ENCODE measurements at places on chromosomes 5 and 9.

- DNase-seq = no peak
Observed at GRCh38 chr5:33423018-33423630, 17.6 kb upstream of the TARS1 start.

- DNase-seq = no peak
Observed at GRCh38 chr5:140605879-140606278, 27.1 kb downstream of the CD14 start.

GRCh38 chr5:111422747-111423720 is 89.3 kb downstream of the STARD4 start:
- no peak for DNase-seq

- DNase-seq = no peak
Observed at GRCh38 chr9:137969008-137969407, 91.4 kb downstream of the CACNA1B start.

DNA sequence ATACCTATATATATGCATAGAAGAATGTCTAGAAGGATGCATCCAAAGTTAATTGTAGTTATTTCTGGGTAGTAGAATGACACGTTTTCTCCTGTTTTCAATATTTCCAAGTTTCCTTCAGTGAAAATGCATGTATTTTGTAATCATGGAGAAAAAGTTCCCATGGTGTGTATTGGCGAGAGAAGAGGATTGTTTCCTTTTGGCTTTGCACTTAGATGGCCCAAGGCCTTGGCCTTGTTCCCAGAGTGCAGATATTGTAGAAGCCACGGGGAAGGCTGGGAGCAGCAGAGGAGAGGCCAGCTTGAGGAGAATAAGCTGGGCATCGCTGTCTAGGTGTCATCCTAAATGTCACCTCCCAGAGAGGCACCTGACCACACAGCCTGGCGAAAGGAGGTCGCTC is 44.0 kb downstream of the IRF1 start:
- DNase-seq = no peak

DNA sequence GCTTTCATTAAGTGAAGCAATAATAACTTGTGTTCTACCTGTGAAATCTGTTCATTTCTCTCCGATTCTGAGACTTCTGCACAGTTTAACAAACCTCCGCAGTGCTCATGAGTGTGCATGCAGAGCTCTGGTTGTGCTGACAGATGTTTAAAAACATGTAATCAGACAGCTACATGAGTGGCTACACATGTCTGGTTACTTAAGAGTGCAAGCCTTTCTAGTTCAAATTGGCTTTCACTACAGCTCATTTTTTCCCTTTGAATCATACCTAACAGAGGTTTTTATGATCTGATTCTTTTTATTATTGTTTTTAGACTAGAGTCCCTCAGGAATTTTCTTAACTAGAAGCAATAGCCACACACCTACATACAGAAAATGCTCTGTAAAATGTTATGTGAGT is 310.2 kb downstream of the ARRDC3 start:
- no peak for DNase-seq

- no peak for DNase-seq
Observed at GRCh38 chr5:32239385-32239784, 65.3 kb upstream of the GOLPH3 start.

- DNase-seq = no peak
Observed at GRCh38 chr9:111804636-111805035, 9.9 kb upstream of the SHOC1 start.

GRCh38 chr5:178772351-178772750 is 41.9 kb upstream of the ZNF354A start:
- DNase-seq = no peak

- DNase-seq = no peak
Observed at GRCh38 chr9:92278110-92278509, 15.4 kb downstream of the IARS1 start.

DNA sequence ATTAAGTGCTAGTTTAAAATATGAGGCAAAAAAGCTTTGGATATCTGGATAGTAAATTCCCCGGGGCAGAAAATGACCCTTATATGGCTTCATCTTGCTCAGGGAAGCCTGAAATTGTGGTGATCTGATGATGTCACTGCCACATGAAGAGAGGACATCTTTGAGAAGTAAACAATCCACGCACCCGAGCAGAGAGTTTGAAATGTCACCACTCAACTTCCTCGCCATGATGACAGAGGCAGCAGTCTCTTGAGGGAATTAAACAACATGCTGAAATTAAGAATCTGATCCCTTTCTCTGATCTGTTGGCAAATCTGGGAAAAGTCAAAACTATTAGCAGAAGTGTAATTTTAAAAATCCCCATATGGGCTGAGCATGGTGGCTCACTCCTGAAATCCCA is 110.0 kb downstream of the TLE1 start:
- DNase-seq = no peak

GRCh38 chr5:31096238-31096865 is 97.1 kb upstream of the CDH6 start:
- no peak for DNase-seq

- DNase-seq = no peak
Observed at GRCh38 chr9:76737154-76737902, 26.9 kb upstream of the PCA3 start.

- DNase-seq = no peak
Observed at GRCh38 chr5:159961176-159962160, 45.2 kb downstream of the ADRA1B start.

GRCh38 chr5:131081913-131082488 is 83.1 kb downstream of the HINT1 start:
- DNase-seq = no peak

GRCh38 chr9:95003689-95004410 is 277.4 kb downstream of the AOPEP start:
- peak; percentile 40 for DNase-seq

DNA sequence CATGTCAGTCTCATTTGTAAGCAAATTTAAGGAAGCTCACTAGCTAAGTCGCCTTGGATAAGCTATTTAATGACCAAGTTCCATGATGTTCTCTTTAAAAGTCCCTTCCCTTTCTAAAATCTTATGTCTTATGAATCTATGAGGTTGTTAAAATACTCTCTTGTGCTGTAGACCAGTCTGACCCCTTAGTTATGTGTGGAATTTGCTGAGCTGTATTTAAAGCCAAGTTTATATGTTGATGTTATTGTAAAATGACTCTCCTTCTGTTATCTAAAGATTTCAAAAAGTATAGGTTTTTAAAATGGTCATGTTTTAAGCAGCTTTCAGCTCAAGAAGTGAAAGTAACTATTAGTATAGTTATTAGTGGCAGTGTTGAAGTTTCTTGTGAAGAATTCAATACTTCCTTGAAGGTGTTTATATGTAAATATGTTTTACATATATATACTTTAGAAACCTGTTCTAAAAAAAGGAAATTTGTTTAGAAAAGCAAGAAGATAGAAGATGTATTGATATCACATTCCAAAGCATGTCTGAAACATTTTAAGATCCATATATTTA is 92.2 kb downstream of the CDC42SE2 start:
- DNase-seq = no peak

- DNase-seq = no peak
Observed at GRCh38 chr5:134110382-134110781, 4.1 kb upstream of the TCF7 start.

- DNase-seq = no peak
Observed at GRCh38 chr5:153222936-153223335, 267.5 kb upstream of the GRIA1 start.

DNA sequence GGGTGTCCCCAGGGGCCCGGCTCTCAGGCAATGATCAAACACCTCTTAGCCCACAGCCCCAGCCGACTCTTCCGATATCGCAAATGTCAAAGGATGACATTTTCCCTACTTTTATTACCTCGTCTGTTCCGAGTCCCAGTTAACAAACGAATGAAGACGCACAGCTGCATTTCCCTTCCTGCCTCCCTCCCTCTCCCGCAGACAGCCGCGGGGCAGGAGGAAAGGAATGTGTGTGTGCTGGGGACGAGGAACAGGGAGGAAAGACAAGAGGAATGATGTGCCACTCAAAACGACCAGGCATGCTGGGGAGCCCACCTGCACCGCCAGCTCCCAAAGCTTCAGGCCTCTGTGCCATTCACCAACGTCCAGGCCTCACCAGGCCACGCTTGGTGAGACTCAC is 125.9 kb upstream of the SARDH start:
- DNase-seq = no peak

DNA sequence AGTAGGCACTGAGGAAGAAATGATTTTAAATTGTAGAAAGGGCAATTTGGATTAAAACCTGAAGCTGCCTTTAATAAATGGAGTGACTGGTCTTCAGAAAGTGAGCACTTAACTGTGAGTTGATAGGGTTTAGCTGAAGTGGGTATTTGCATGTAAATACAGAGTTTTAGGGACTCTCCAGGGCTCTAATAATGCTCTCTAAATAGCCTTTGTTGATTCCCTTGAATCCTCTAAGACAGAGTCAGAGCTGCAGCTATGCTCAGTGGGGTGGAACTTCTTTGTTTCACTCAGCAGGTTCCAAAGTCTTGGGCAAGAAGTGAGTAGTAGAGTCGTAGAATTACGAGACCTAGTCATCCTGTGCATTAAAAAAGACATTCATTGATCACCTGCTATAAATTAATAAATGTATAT is 21.4 kb downstream of the GLRA1 start:
- DNase-seq = no peak

DNA sequence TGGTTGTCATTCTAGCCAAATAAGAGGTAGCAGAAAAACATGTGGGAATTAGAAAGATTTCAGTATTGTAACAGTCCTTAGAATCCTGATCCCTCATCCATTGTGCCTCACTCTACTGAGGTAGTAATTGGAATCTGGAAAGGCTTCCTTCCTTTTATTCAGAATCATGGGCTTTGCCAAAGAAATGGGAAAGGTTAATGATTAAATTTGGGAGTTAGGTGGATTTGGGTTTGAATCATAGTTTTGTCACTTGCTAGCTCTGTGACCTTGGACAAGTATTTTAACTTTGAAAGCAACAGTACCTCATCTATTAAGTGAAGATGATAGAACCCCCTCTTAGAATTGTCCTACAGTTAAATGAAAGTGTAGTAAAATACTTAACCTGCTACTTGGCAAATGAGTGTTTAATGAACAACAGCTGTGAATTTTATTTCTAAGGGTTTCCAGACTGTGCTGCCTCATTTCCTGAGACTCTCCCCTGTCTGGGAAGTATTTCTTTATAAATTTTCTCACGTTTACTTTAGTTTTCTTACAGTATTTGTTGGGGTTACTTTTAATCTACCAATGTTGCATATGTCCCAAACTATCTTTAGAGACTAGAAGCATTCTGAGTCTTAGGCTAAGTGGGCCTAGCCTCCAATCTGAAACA is 11.7 kb downstream of the SPDL1 start:
- DNase-seq = no peak

DNA sequence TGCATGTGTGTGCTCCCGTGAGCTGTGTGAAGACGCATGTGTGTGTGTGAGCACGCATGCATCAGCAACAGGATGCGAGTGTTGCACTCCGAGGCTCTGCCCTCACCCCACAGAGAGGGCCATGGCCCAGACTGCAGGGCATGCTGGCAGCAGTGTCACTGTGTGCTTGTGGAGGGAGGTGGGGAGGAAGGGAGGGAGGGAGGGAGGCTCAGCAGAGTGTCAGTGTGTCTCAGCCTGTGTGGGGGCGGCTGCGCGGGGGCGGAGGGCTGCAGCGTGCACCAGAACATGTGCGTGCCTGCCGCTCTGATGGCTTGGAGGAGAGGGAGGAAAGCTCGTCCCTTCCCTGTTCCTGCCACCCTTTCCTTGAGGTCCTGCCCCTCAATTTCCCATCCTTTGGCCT is 5.3 kb downstream of the CAMK2A start:
- no peak for DNase-seq

- DNase-seq = no peak
Observed at GRCh38 chr9:115126404-115126803, 8.4 kb upstream of the TNC start.

DNA sequence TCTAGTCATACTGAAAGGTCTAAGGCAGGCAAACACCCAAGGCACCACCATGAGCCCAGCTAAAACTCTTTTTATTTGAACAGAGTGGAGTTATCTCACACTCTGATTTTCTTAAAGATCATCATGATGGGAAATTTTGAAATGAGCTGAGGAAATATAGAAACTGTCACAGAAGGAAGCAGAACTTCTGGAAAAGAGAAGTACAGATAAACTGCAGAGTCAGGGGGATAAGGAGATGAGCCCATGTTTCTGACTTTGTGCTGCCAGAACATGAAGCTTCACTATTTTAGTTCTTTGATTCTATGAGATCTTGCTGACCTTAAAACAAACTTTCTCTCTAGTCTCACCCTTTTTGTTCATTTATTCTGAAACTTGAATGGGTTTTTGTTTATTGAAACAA is 406.5 kb upstream of the EDIL3 start:
- no peak for DNase-seq

DNA sequence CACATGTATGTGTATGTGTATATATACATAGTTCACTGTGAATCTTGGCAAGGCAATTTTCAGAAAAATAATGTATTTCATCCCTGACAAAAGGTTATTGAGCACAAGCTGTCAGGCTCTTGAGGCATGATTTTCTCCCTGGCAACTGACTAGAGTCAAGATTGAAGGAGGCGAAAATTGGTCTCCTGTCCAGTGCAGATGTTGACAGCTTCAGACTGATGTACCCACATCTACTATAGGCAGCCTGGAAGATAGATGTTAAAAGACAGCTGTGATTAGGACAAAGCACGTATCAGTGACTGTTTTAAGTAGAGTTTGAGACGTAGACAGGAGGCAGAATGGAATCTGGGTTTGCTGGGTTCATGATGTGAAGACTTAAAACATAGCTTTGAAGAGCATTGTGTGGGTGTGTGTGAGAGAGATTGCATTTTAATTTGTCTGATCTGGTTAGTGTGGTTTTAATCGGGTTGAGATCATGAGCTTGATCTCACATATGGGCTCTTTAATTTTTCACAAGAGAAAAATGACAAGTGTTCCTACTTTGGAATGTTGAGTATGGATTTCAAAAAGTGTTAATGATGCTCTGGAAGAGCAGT is 39.1 kb downstream of the CTNNA1 start:
- no peak for DNase-seq

DNA sequence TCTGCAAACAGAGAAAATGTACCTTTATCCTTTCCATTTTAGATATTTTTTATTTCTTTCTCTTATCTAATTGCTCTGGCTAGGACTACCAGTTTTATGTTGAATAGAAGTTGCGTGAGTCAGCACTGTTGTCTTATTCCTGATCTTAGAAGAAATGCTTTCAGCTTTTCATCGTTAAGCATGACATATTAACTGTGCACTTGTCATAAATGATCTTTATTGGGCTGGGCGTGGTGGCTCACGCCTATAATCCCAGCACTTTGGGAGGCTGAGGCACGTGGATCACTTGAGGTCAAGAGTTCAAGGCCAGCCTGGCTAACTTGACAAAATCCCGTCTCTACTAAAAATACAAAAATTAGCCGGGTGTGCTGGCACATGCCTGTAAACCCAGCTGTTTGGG is 8.2 kb upstream of the ECM2 start:
- no peak for DNase-seq

DNA sequence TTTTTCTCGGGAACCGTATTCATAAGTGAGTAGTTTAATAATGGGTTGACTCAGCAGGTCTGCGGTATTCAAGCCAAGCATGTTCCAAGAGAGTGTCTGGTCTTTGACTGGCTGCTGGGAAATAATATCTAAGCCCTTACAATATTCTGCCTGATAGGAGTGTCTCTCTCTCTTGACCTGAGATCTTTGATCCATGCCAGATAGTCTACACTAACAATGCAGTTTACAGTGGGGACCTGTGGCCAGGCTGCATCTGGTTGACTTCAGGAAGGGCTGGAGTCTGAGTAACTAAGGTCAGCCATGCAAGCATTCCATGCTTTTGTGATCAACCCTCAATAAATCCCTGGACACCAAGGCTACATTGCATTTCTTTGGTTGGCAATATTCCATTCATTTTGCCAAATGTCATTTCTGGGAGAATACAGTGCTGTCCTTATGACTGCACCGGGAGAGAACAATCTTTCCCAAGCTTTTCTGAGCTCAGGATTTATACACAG is 195.5 kb downstream of the SEMA5A start:
- DNase-seq = no peak
